ENCODE measurements at places on chromosomes 7 and 10. TPM values are rescaled to one million over a fixed set of nuclear protein-coding genes. Genes with fewer than 3 reads are reported as not detected.

DNA sequence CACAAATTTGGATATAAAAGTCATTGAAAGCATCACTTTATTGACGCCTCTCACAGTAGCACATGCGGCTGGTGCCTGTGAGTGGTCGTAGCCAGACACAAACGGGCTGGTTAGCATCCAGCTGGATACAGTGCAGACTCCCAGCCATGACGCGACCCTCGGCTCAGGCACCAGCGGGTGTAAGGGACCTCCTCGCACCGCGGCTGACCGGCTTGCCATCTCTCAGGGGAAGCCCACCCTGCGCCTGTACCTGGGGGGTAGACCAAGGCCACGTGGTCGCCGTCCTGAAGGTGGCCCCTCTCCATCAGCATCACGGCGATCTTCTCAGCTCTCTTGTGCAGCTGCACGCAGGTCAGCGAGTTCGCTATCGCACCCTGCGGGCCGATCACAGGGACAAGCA, 213.8 kb downstream of the ZMYND11 start:
- H3K4me1 ChIP-seq, result peaks cover 8% of the 10 kb centered on the region
- no peaks in the 10 kb centered on the region for H3K36me3 ChIP-seq
- H3K27me3 ChIP-seq, result no peaks in the 10 kb centered on the region
- H3K4me3 ChIP-seq, result no peak overlapping the region
- H3K27ac ChIP-seq, result no peak overlapping the region

DNA sequence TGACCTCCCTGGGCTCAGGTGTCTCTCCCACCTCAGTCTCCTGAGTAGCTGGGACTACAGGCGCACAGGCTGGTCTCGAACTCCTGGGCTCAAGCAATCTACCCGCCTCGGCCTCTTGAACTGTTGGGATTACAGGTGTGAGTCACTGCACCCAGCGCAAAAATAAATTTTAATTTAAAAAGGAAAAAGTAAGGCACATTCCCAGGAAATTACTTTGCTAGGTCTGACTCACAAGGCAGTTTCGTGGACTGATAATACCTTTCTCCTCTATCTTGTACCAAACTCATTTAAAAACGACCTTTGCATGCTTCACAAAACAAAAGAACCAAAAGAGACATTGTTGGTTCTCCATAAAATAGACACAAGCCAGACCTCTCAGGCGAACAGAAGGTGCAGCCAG, 29.7 kb downstream of the PARP12 start:
- DNase-seq, result no peak
- peaks cover 6% of the 10 kb centered on the region for H3K36me3 ChIP-seq
- peaks cover 27% of the 10 kb centered on the region for H3K4me1 ChIP-seq
- no peak overlapping the region for H3K4me3 ChIP-seq
- H3K27me3 ChIP-seq, result no peaks in the 10 kb centered on the region
- no peak overlapping the region for H3K27ac ChIP-seq

The PON1 gene
- total RNA-seq, result not detected

DNA sequence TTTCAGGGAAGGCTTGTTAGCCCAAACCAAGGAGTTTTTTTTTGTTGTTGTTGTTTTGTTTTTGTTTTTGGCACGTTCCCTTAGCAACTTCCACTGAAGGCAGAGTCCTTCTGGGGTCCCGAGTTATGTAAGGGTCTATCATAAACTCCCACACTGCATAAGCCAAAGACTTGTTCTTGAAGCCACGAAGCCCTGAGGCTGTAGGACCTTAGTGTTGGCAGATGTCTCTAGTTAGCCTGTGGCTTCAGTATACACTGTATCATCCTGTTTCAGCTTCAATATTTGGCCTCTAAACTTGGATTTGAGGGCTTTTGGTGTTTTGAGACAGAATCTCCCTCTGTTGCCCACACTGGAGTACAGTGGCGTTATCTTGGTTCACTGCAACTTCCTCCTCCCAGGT, 13.6 kb downstream of the KPNA7 start:
- H3K27me3 ChIP-seq, result peaks cover 27% of the 10 kb centered on the region
- no peaks in the 10 kb centered on the region for H3K4me1 ChIP-seq
- DNase-seq, result no peak
- H3K36me3 ChIP-seq, result peaks cover 3% of the 10 kb centered on the region
- no peak overlapping the region for H3K4me3 ChIP-seq

DNA sequence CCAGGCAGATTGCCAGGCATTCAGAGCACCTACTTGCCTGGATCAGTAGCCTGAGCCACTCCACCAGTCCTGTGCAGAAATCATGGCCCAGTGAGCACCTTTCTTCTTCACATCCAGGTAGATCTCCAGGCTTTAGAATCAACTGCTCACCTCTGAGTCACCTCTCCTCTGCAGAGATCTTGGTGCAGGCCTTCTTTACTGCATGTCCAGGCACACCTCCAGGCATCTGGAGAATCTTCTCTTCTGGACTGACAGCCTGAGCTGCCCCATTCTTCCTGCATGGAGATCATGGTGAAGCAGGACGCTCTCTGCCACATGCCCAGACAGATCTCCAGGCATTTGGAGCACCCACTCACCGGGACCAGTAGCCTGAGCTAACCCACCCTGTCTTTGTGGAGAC, 894.5 kb upstream of the MBL2 start:
- H3K27ac ChIP-seq, result no peak overlapping the region
- no peak for DNase-seq
- H3K36me3 ChIP-seq, result no peaks in the 10 kb centered on the region
- H3K27me3 ChIP-seq, result no peaks in the 10 kb centered on the region
- H3K4me1 ChIP-seq, result no peaks in the 10 kb centered on the region

GRCh38 chr7:133742709-133743538, 384.2 kb upstream of the LRGUK start:
- peaks cover 2% of the 10 kb centered on the region for H3K4me1 ChIP-seq
- no peak overlapping the region for H3K4me3 ChIP-seq
- H3K27ac ChIP-seq, result no peak overlapping the region
- H3K36me3 ChIP-seq, result peaks cover 2% of the 10 kb centered on the region
- H3K27me3 ChIP-seq, result no peaks in the 10 kb centered on the region

The GIMAP4 gene
- total RNA-seq, result 113 TPM

GRCh38 chr10:11787846-11788245, 35.3 kb upstream of the PROSER2 start:
- H3K4me1 ChIP-seq, result peaks cover 3% of the 10 kb centered on the region
- no peak overlapping the region for H3K4me3 ChIP-seq
- H3K27me3 ChIP-seq, result peaks cover 50% of the 10 kb centered on the region
- H3K27ac ChIP-seq, result no peak overlapping the region
- H3K36me3 ChIP-seq, result no peaks in the 10 kb centered on the region

DNA sequence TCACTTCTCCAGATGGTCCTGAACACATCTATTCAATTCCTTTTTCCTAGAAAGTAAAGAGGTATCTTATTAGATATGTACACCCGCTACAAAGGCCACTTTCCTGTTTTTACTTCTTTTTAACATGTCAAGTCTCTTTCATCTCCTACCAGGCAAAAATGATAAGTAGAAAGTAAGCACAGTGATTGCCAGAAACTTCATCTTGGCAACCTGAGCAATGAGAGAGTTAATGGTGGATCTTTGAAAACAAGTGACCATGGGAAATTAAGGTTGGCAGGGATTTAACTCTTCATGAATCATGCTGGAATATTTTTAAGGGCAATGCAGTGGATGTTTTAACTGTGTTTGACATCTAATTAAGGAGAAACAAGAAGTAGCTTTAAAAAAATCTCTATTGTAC, 2.7 kb downstream of the SEMA3A start:
- H3K27ac ChIP-seq, result no peak overlapping the region
- no peaks in the 10 kb centered on the region for H3K27me3 ChIP-seq
- H3K36me3 ChIP-seq, result no peaks in the 10 kb centered on the region
- H3K4me3 ChIP-seq, result no peak overlapping the region
- no peak for DNase-seq

- H3K4me1 ChIP-seq, result peaks cover 29% of the 10 kb centered on the region
- H3K27me3 ChIP-seq, result no peaks in the 10 kb centered on the region
- DNase-seq, result no peak
Observed at GRCh38 chr10:7048061-7048460, 362.8 kb downstream of the SFMBT2 start.

GRCh38 chr10:78932861-78933260, 135.9 kb upstream of the ZMIZ1 start:
- peaks cover 20% of the 10 kb centered on the region for H3K27me3 ChIP-seq
- DNase-seq, result no peak
- H3K4me1 ChIP-seq, result peaks cover 4% of the 10 kb centered on the region
- H3K27ac ChIP-seq, result no peak overlapping the region

GRCh38 chr7:74527842-74528241, 74.1 kb downstream of the GTF2IRD1 start:
- H3K27me3 ChIP-seq, result no peaks in the 10 kb centered on the region
- H3K4me1 ChIP-seq, result no peaks in the 10 kb centered on the region
- no peak overlapping the region for H3K27ac ChIP-seq

- H3K4me1 ChIP-seq, result peaks cover 10% of the 10 kb centered on the region
- H3K27ac ChIP-seq, result no peak overlapping the region
- H3K4me3 ChIP-seq, result no peak overlapping the region
- H3K36me3 ChIP-seq, result peaks cover 22% of the 10 kb centered on the region
Observed at GRCh38 chr10:997266-998022, 9.2 kb downstream of the GTPBP4 start.

DNA sequence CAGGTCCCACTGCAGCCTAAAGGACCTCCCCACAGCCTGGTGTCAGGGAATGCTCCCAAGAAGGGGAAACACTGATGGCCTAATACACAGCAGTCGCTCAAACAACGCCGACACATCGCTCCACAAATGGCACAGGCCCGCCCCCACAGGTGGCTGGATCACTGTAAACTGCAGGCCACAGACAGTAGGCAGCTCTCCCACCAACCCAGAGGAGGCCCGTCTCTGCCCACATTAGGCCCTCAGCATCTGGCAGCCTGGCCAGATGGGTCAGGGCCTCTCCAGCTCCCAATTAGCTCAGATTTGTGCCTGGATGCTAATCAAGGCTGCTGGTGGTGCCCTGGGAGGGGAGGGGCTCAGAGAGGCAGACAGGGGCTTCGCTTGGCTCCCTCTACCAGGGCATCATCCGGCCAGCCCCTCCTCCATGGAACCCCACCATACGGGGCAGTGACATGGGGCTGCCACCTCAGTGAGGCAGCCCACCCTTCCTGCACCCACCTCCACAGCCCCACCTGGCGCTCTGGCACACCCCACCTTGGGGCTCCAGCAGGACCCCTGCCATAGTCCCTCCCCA, 42.7 kb downstream of the CAMK2B start:
- H3K4me1 ChIP-seq, result no peaks in the 10 kb centered on the region

DNA sequence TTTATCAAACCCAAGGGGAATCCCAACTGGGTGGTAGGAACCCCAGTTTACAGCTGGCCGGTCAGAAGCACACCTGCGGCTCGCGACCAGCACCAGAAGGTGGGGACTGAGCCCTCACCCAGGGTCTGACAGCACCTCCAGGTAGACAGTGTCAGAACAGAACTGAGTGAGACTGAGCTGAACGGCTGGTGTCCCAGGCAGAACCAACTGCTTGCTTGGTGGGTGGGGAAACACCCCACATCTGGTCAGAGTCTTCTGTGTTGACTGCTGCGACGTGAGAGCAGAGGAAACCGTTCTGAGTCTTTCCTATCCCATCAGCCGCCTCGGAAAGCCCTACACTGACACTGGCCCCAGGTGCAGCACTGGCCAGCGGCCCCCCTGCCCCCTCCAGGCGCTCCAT, 160.7 kb downstream of the MAD1L1 start:
- H3K4me3 ChIP-seq, result no peak overlapping the region
- peaks cover 3% of the 10 kb centered on the region for H3K4me1 ChIP-seq
- H3K27ac ChIP-seq, result peak overlapping the region; percentile 34
- no peak for DNase-seq

The CALHM3 gene
- total RNA-seq, result not detected

- peaks cover 22% of the 10 kb centered on the region for H3K27me3 ChIP-seq
- H3K4me1 ChIP-seq, result peaks cover 3% of the 10 kb centered on the region
- peaks cover 2% of the 10 kb centered on the region for H3K36me3 ChIP-seq
- H3K27ac ChIP-seq, result no peak overlapping the region
Observed at GRCh38 chr10:78338717-78339116, 305.1 kb downstream of the RPS24 start.

DNA sequence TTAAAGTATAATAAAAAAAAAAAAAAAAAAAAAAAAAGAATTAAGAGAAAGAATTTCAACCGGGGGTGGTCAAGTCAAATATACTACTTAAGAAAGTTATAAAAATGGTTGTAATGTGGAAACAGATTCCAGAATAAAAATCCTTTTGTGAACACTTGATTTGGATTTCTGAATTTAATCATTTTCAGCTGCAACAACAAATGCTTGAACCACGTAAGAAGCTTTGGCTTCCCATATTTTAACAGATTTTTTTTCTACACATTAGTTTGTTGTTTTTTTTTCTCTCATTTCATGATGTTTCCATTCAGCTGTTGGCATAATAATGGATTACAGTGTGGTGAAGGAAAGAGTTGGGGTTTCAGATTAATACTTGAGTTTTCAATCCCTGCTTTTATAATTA, 137.3 kb upstream of the AGR3 start:
- no peak overlapping the region for H3K27ac ChIP-seq
- no peaks in the 10 kb centered on the region for H3K36me3 ChIP-seq
- no peak overlapping the region for H3K4me3 ChIP-seq
- no peak for DNase-seq
- peaks cover 22% of the 10 kb centered on the region for H3K4me1 ChIP-seq
- no peaks in the 10 kb centered on the region for H3K27me3 ChIP-seq
